Stimulated activated CD4-positive, alpha-beta T cell treated with anti-CD3 and anti-CD28 coated beads, Interleukin-4, amount 100 ng/mL, for 24 hours (primary cell): ENCODE measurements at places on chromosomes 6 and 20.
A peak's percentile ranks its signal among the peaks of the same experiment; 100 is the strongest.

DNA sequence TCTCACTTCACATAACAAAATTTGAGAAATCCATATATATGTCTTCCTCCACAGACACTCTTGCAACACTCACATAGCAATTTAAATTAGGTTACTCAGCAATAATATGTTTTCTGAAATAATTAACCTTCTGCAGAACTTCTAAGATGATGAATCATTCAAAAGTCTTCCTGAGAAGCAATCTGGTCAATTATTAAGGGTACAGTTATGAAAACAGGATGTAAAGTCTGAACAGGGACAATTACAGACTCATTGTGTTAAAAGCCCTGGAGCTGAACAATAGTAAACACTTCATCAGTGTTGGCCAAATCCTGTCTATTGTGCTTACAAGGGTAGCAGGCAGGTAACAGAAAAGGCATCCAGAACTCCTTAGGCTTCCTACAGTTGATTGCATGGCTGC, 75.4 kb downstream of the FILIP1 start:
- no peak for DNase-seq

DNA sequence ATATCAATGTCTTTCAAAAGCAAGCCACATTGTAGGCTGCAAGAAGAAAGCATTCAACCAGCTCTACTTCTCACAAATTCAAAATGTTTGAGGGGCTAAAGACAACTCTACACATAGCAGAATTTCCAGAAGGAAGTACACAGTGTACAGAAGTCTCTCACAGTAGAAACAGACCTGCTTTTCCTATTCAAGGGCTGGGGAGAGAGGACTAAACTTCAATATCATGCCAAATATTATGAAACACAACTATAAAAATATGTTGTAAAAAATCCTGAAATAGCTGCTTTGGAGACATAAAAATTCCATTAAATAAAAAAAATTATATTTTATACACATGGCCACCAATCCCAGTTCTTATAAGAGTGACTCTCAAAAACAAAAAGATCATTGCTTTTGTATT, 70.8 kb upstream of the IPCEF1 start:
- no peak for DNase-seq

DNA sequence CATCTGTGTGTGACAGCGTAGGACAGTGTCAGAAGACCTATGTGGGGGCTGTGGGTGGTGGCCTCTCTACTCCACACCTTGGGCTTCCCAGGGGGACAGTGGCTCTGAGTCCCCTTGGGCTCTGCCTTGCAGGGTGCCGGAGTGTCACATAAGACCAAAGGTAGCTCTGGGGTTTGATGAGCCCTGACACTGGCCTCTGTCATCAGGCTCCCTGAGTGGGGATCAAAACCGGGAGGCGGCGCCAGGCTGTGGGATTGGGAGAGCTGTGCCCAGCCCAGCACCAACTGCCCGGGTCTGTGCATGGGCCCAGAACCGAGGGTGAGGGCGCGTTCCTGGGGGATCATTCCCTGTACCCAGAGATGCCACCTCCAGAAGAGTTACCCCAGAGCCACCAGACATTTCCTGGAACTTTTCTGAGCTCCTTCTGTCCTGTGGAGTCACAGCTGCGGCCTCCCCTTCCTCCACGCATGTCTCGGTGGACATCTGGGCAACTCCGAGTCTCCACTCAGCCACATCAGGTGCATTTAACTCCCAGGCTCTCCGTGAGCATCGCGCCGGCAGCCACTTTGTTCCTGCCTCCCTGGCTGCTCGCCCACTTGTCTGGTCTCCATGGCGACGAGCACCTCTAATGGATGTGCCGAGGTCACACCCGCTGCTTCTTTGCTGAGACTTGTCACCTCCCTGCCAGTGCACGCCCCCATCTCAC, 94.7 kb downstream of the TMEM242 start:
- DNase-seq: no peak

GRCh38 chr20:47764154-47764733, 21.0 kb downstream of the SULF2 start:
- DNase-seq: no peak

DNA sequence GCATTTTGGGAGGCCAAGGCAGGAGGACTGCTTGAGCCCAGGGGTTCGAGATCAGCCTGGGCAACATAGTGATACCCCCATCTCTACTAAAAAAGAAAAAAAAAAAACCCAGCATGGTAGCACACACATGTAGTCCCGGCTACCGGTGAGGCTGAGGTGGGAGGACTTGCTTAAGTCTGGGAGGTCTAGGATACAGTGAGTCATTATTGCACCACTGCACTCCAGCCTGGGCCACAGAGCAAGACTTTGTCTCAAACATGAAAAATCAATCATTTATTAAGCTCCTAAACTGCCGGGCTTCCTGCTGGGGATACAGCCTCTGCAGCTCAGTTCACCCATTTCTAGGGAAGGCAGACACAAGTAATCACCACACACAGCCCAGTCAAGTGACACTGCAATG, 7.3 kb upstream of the USP45 start:
- no peak for DNase-seq

DNA sequence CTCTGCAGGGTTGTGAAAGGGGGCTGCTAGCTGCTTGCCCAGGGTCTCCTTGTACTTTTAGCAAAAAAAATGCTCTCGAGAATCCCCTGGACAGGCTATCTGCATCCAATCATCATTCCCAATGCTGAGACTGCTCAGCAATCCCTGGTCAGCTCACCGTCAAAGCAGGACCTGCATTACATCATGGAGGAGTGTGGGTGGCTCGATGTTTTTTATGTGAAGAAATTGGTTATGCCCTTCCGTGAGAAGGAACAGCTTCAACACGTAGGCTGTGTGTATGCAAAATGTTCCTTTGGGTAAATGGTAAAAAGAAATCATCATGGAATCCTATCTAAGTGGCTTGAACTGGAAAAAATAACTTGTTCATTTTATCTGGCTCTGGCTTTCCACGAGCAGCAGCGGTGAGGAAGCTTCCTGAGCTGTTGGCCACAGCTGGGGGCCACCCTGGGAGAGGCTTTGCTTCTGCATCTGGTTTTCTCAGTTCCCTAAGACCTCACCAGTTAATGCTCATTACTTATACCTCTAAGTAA, 111.4 kb downstream of the FYN start:
- DNase-seq: peak; percentile 70

DNA sequence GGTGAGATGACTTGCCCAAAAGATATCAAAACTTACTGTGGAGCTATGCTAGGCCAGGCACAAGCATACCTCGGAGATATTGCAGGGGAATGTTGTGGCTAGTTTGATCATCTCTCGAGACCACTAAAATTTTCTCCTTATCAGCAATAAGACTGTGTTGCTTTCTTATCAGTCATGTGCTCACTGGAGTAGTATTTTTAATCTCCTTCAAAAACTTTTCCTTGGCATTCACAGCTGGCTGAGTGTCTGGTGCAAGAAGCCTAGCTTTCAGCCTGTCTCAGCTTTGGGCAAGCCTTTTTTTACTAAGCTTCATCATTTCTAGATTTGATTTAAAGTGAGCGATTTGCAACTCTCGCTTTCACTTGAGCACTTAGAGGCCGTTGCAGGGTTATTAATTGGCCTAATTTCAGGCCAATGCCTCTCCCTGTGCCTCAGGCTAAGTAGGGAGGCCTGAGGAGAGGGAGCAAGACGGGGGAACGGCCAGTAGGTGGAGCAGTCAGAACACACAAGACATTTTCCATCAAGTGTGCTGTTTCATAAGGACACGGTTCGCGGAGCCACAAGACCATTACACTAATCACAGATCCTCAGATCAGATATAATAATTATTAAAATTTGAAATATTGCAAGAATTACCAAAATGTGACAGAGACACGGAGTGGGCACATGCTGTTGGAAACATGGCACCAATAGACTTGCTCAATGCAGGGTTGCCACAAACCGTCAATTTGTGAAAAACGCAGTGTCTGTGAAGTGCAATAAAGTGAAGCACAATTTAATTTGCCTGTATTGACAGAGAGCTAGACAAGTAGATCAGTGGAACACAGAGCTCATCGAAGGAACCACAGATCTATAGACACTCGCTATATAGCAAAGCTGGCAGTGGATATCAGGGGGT, 106.8 kb upstream of the SIRPG start:
- peak; percentile 66 for DNase-seq

DNA sequence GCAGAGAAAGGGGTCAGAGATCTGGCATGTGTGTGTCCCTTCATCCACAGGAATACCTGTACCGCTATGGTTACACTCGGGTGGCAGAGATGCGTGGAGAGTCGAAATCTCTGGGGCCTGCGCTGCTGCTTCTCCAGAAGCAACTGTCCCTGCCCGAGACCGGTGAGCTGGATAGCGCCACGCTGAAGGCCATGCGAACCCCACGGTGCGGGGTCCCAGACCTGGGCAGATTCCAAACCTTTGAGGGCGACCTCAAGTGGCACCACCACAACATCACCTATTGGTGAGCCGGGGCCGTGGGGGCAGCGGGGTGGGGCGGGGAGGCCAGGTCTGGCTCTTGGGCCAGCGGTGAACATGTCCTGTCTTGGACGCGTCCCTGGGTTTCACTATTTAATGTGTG, 1.1 kb downstream of the MMP9 start:
- no peak for DNase-seq

- DNase-seq: no peak
These were observed 3.9 kb downstream of the NFS1 start for GRCh38 chr20:35695245-35695749.

GRCh38 chr20:50295762-50296449, 105.3 kb downstream of the CEBPB start:
- no peak for DNase-seq

DNA sequence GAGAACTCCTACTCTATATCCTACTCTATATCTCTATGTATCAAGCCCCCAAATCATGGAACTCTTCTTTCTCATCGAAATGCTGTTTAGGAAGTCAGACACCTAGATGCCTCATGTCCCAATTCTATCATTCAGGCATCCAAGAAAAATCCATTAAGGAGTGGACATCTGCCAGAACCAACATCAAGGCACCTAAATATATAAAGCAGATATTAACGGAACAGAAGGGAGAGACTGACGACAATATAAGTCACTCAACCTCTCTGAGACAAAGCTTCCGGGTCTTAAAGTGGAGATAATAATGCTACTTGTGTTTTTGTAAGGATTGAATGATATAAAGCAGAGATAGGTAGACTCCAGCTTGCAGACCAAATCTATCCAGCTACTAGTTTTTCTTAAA, 241.5 kb downstream of the NFATC2 start:
- no peak for DNase-seq
